ENCODE measurements at places on chromosomes 3 and 15. TPM values are rescaled to one million over a fixed set of nuclear protein-coding genes. Genes with fewer than 3 reads are reported as not detected.

DNA sequence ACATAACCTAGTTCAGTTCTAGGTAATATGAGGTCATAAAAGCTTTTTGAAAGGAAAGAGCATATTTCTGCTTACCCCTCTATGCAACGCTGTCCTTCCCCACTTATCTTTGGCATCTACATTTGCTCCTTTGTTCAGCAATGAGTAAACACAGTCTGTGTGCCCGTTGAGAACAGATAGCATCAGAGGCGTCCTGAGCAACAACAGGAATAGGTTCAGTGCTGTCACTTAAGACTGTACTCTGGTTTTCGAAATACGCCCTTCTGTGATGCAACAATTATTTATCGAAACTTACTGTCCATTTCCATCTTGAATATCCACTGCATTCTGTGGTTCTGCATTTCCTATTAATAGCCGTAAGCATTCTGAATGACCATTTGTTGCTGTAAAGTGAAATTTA lies 84.4 kb downstream of the BTD start:
- DNase-seq, result no peak
- no peak overlapping the region for H3K27ac ChIP-seq
- H3K27me3 ChIP-seq, result no peaks in the 10 kb centered on the region
- H3K4me3 ChIP-seq, result no peak overlapping the region
- peaks cover 12% of the 10 kb centered on the region for H3K36me3 ChIP-seq

DNA sequence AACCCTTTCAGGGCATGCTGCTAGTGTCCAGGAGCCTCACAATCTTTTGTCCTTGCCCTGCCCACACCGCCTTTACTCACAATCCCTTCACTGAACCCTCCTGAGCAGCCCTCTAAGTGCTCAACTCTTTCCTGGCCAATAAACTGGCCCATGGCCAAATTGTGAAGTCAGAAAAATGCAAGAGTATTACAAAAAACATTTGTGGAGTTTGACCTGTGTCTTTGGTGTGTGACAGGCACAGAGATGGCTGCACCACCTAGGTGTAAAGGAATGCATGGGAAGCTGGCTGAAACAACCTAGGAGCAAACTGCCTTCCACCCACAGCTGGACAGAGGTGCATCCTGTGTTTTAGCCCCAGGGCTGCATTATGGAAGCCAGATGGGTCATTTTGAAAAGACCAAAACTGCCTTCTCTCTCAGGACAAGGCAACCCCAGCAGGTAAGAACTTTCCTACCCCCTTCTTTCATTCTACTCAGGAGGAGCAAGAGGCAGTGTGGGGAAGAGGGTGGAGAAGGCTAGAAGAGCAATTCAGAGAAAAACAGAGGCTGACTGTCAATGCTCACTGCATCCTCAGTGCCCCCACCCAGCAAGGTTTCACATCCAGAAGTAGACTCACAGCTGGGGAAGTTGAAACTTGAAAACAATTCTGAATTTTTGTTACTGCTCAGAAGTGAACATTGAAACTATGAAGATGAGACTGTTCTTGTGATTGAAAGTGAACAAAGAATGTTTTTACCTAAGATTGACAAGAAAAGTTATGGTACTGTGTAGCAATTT lies 78.6 kb downstream of the TRIM42 start:
- no peaks in the 10 kb centered on the region for H3K4me1 ChIP-seq

- H3K27ac ChIP-seq, result no peak overlapping the region
- H3K27me3 ChIP-seq, result no peaks in the 10 kb centered on the region
- H3K4me1 ChIP-seq, result peaks cover 75% of the 10 kb centered on the region
- H3K4me3 ChIP-seq, result no peak overlapping the region
- DNase-seq, result no peak
Measured at GRCh38 chr3:123088387-123088786, 21.6 kb downstream of the PDIA5 start.

- H3K4me1 ChIP-seq, result peaks cover 20% of the 10 kb centered on the region
- H3K4me3 ChIP-seq, result no peak overlapping the region
- peak overlapping the region; percentile 80 for H3K27ac ChIP-seq
- DNase-seq, result no peak
Measured at GRCh38 chr3:107578523-107578922, 55.8 kb downstream of the BBX start.

GRCh38 chr3:126945891-126946290 lies 37.0 kb upstream of the PLXNA1 start:
- no peak overlapping the region for H3K4me3 ChIP-seq
- no peaks in the 10 kb centered on the region for H3K27me3 ChIP-seq
- DNase-seq, result no peak
- no peak overlapping the region for H3K27ac ChIP-seq

DNA sequence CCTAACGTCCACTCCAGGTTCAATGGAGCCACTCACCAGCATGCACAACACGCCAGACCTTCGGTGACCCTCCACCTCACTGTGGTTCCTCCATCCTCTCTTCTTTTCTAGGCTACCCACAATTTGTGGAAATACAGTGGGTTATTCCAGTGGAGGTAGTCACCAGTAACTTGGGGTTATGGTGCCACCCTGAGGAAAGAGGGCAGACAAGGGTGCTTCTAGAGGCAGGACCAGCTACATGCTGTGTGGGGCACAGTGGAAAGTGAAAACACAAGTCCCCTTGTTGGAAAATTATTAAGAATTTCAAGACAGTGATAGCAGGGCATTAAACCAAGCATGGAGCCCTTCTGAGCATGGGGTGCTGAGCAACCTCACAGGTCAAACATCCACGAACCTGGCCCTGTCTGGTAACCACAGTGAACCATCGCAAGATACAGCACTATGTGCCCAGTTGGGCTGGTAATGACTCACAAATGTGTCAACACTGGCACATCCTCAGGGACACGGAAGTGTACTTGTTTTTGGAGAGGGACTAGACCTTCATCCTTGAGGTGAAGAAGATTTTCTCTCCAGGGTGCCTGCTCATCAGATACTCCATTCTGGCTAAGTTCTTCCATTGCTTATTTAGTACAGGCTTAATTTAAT lies 166.7 kb downstream of the STT3B start:
- DNase-seq, result no peak
- peaks cover 8% of the 10 kb centered on the region for H3K4me1 ChIP-seq
- no peak overlapping the region for H3K27ac ChIP-seq
- H3K27me3 ChIP-seq, result no peaks in the 10 kb centered on the region

SI gene
- not detected for total RNA-seq

Measured in neural progenitor cell (in vitro differentiated cells).